ENCODE measurements at places on chromosomes 2 and 18.

- DNase-seq: no peak
These were observed 155.7 kb downstream of the DYSF start for GRCh38 chr2:71609029-71609428.

DNA sequence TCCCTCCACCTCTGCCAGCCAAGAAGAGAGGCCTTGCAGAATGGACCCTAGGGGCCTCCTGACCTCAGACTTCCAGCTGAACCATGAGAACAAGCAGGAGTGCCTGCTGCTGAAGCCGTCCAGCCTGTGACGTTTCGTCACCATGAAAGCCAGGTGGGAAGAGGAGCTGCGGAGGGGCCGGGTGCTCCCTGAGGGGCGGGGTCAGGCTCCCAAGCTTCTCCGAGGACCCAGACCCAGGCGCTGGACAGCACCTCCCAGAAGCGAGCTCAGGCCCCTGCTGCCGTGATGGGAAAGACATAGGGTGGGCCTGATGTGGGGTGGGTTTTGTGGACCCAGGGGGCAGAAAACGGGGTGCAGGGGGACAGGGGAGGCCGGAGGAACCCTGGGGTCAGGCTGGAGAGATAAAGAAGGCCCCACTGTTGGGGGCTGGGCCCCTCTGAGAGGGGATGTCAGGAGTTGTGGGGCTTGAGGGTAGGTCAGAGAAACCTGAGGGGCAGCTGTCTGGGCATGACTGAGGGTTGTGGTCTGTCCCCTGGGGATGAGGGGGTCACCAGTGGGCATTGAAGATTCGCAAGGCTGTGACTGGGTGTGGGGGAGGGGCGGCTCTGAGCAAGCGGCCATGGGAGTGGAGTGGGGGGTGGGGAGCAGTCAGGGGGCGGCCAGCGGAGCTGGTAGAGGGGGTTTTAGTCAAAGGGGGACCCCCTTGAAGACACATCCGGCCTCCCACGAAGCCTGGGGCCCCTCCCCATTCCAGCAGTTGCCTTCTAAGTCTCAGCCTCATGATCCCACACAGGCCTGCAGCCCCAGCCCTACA, 73.4 kb upstream of the ODC1 start:
- DNase-seq: no peak

GRCh38 chr2:20033322-20033721, 18.1 kb downstream of the LAPTM4A start:
- no peak for DNase-seq

GRCh38 chr2:43842866-43843226, 4.1 kb downstream of the ABCG8 start:
- no peak for DNase-seq

GRCh38 chr2:68906716-68907115, 35.5 kb upstream of the BMP10 start:
- DNase-seq: no peak

DNA sequence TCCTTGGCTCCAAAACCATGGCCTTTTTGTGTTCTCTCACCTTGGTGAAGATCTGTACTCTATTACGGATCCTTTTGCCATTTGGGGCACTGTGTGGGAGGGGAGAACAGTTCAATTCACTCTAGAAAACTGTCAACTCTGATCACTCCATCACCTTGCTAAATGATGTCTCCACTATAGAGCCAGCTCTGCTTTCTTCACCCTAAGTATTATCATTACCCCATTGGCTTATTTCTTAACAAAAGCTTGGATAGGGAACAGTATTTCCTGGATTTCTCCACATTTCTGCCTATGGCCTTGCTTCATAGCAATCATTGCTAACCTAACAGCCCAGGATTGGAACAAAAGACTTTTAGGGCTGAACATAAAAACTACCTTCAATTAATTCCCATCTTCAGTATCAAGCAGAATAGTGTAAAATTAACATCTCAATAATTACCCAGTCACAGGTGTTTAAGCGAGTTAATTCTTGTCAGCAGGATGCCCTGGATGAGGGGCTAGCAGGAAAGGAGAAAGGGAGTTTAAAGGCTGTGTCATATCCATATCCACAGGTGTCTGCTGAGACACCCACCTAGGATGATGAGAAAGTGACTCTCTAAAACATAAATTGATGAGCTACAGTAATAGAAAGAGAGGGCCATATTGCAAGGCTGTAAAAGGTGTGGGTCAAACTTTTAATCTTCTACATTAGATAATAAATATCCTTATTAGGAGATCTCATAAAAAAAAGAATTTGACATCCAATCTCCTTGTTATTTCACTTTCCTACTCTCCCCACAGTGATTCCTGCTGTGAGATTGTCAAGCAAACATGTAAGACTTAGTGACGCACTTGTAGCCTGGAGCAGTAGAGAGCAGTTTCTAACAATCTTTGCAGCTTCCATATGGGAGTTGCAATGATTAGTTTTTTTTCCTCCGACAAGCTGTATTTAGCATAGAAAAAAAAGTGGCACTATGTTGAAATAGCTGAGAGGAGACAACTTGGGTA, 589.5 kb upstream of the NXPH2 start:
- no peak for DNase-seq

DNA sequence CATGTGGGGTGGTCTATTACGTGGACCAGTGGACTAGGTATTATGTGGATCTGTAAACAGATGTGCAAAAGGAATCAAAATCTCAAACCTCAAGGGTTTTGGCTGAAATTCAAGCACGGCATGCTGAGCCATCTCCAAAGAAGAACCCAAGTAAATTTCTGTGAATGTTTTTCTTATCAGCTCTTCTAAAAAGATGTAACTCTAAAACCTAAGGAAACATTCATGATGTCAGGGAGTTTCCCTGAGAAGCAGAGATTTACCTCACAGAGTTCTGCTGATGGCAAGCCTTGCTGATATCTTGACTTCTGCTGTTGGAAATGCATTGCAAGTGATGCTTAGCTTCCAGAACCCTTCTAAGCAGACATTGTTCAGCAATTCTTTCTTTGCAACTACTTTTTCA, 21.6 kb downstream of the DSG4 start:
- DNase-seq: no peak
